Stimulated activated CD4-positive, alpha-beta T cell treated with anti-CD3 and anti-CD28 coated beads, Interleukin-1b, Interleukin-23, amount 100 ng/mL, for 48 hours (primary cell): ENCODE measurements at places on chromosomes 5 and 9.

DNA sequence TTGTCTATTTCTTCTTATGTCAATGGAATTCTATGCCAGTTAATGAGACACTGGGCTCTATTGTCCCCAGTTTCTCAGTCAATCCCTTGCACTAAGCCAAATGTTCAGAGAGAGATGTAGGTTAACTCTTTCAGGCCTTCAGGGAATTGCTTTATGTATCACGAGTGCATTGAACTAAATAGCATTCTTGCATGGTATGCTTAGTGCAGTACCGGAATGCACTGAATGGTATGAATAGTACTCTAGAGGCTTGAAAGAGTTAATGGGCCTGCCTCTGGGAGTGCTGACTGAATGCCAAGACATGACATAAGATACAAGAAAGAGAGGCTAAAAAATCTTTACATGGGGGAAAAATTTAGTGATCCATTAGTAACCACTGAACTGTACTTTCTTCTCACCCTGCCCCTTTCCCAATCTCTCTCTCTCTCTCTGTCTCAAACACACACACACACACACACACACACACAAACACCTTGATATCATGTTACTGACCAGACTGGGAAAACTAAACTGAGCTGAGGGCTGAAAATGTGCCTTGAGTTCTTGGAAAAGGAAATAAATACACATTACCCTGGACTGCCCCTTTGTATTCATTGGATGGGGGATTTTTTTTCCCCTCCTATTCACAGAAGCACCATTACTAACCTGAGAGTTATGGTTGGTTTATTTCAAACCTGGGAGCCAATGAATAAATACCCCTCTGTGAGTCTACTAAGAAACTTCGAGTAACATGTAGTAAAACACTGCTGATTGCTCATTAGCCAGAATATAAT lies 35.4 kb upstream of the TMC1 start:
- no peak for DNase-seq

GRCh38 chr5:96624596-96624995 lies 37.6 kb upstream of the CAST start:
- no peak for DNase-seq

GRCh38 chr5:116084287-116084691 lies 536 bp upstream of the COMMD10 start:
- DNase-seq: peak; percentile 35

- DNase-seq: no peak
Observed at GRCh38 chr5:151002681-151003502, 17.5 kb upstream of the GPX3 start.

GRCh38 chr5:127206320-127207113 lies 84.1 kb upstream of the MEGF10 start:
- DNase-seq: no peak

GRCh38 chr9:127523312-127523851 lies 72.1 kb downstream of the LRSAM1 start:
- peak; percentile 43 for DNase-seq

DNA sequence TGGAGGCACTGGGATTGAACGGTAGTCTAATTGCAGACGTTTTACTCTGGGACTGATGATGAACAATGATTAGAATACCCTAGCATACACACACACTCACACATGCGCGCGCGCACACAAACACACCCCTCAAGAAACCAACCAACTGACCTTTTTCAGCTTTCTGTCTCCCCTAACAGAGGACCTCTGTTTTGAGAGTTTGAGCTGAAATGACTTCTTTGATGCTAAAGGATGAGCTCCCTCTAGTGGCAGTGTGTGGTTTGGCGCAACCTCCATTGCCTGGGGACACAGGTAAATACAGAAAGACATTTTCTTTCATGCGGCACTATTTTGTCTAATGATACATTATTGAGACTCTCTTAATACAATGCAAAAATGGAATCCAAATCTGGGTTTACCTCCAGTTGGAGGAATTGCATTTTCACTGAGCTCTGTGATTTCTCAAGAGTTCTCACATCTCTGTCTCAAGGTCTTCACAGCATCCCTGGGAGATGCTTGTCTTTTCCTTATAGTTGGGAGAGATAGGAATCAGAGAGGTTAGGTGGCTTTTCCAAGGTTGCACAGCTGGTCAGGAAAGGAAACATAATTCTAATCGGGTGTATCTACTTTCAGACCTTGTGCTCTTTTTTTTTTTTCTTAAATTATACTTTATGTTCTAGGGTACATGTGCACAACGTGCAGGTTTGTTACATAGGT lies 187.5 kb downstream of the TMEM38B start:
- peak; percentile 62 for DNase-seq

GRCh38 chr9:75666856-75667554 lies 223.5 kb upstream of the PCSK5 start:
- no peak for DNase-seq

- DNase-seq: no peak
Observed at GRCh38 chr5:125597338-125597737, 825.9 kb upstream of the GRAMD2B start.

- DNase-seq: no peak
Observed at GRCh38 chr5:170513856-170514525, 10.2 kb downstream of the KCNIP1 start.

DNA sequence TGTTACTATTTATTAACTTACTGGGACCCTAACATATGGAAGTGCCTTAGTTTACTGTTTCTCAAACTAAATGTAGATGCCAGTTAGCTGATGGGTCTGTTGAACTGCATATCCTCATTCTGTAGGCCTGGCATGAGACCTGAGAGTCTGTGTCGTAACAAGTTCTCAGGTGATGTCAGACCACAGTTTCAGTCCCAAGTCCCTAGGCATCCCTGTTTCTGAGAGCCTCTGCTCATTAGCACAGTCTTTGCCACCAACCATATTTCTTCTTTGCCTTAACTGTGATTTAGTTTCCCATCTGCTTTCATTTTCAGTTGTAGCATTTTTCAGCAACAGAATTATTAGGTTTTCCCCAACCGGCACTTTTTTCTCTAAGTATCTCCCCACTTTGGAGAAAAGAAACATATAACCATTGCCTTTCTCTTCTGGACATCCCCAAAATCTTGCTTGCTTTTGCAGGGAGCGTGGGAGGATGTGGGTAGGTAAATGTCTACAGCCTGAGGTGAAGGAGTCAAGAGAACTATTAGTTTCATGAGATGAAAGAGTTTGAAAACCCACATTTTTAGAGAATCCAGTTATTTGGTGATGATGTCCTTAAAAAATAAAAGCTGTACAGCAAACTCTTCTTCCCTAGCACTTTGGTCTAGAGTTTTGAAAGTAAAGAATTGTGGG lies 74.6 kb downstream of the NUDT12 start:
- DNase-seq: no peak

- peak; percentile 78 for DNase-seq
Observed at GRCh38 chr5:133930061-133930812, 38.2 kb downstream of the C5orf15 start.

GRCh38 chr5:60092671-60093422 lies 199.3 kb upstream of the PDE4D start:
- DNase-seq: no peak

DNA sequence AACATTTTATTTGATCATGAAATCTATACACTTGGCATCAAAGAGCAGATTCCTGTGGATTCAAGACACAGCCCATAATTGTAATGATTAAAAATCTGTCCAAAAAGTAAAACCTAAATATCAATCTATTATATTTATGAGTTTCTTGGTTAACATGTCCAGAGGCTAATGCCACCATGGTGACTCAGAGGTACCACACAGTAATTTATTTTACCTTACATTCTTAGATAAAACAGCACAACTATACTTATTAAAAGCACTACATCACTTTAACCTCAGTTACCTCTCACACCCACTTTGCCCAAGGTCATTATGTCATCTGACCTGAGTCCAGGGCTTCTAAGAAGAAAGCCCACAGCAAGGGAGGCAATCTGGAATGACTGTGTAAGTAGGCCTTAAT lies 519.2 kb downstream of the RASEF start:
- DNase-seq: no peak

DNA sequence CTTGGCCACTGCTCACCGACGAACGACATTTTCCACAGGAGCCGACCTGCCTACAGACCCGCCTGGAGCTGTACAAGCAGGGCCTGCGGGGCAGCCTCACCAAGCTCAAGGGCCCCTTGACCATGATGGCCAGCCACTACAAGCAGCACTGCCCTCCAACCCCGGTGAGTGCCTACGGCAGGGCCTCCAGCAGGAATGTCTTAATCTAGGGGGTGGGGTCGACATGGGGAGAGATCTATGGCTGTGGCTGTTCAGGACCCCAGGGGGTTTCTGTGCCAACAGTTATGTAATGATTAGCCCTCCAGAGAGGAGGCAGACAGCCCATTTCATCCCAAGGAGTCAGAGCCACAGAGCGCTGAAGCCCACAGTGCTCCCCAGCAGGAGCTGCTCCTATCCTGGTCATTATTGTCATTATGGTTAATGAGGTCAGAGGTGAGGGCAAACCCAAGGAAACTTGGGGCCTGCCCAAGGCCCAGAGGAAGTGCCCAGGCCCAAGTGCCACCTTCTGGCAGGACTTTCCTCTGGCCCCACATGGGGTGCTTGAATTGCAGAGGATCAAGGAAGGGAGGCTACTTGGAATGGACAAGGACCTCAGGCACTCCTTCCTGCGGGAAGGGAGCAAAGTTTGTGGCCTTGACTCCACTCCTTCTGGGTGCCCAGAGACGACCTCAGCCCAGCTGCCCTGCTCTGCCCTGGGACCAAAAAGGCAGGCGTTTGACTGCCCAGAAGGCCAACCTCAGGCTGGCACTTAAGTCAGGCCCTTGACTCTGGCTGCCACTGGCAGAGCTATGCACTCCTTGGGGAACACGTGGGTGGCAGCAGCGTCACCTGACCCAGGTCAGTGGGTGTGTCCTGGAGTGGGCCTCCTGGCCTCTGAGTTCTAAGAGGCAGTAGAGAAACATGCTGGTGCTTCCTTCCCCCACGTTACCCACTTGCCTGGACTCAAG lies 1.5 kb downstream of the CSF2 start:
- DNase-seq: no peak
